H54 (cell line): ENCODE measurements at places on chromosomes 11 and 22.
A peak's percentile ranks its signal among the peaks of the same experiment; 100 is the strongest.

- DNase-seq, result no peak
Measured at GRCh38 chr11:73795925-73796632, 8.4 kb downstream of the MRPL48 start.

DNA sequence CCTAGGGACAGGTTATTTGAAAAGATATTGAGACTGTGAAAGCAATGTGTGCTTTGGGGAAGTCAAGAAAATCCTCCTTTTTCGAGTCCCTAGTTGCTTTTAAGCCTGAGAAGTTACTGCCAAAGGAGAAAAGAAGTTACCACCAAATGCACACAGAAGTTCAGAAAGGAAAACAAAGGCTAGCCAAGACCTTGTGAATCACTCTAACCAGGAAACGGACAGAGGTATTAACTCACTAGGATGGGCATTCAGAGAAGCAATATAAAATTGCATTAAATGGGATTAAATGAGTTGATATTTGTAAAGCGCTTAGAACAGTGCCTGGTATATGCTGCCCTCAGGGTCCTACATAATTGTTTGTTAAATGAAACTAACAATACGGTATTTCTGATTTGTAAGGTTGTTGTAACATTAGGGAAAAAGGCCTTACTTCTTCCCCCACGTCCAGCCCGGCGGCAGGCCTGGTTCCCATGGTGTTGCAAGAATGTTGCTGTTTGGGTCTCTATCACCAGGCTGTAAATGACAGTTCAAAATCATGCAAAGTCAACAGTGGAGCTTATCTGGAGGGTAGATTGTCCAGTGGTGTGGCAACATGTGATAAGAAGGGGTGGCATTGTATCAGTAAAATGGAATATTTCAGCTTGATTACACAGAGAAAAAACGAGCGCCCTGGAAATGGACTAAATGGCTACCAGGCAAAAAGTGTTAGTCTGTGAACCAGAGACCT is 7.1 kb downstream of the TMA7B start:
- no peak for DNase-seq

DNA sequence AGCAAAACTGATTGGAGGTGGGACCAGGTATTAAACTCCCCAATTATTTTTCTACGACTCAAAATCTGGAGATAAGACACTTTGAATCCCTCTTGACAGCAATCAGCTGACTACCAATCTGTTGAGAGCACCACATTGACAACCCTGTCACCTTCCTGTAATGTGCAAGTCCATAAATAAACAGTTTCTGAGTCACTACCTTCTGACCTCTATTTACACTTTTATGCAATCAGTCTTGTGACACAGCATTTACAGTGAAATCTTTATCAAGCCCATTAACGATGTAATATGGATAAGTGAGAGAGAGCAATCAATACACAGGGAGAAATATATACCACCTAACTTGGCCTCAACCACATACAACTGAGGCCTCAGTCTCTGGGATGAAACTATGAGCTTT is 283.7 kb upstream of the ANO5 start:
- DNase-seq, result no peak

- no peak for DNase-seq
Measured at GRCh38 chr22:30314915-30315314, 11.8 kb downstream of the TBC1D10A start.

DNA sequence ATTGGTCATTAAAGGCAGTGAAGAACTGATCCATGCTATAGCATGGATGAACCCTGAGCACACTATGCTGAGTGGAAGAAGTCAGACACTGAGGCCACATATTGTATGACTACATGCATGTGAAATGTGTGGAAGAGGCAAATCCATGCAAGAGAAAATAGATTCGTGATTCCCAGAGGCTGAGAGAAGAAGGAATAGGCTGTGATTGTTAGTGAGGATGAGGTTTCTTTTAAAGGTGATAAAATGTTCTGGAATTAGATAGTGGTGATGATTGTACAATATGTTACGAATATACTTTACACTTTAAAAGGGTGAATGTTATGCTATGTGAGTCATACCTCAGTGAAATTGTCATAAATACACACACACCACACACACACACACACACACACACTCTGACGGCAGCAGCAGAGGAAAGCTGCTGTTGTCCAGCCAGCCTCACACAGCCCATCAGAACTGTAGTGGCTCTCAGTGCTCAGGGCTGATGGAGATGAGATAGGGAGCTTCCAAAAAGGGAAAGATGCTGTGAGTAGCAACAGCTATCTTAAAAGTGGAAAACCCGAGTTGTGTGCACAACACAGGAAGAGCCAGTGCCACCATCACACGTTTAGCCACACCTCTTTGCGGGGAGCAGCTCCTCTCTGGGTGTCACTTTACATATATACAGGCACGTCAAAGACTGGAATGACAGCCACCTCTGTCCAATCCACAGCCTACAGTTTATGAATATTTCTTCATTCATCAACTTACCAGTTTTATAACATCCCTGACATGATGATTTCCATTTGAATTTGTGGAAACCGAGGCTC is 153.0 kb downstream of the SPATA19 start:
- no peak for DNase-seq

- no peak for DNase-seq
Measured at GRCh38 chr22:43377896-43378704, 33.7 kb upstream of the MPPED1 start.

- no peak for DNase-seq
Measured at GRCh38 chr11:28679795-28680468, 571.7 kb downstream of the METTL15 start.

DNA sequence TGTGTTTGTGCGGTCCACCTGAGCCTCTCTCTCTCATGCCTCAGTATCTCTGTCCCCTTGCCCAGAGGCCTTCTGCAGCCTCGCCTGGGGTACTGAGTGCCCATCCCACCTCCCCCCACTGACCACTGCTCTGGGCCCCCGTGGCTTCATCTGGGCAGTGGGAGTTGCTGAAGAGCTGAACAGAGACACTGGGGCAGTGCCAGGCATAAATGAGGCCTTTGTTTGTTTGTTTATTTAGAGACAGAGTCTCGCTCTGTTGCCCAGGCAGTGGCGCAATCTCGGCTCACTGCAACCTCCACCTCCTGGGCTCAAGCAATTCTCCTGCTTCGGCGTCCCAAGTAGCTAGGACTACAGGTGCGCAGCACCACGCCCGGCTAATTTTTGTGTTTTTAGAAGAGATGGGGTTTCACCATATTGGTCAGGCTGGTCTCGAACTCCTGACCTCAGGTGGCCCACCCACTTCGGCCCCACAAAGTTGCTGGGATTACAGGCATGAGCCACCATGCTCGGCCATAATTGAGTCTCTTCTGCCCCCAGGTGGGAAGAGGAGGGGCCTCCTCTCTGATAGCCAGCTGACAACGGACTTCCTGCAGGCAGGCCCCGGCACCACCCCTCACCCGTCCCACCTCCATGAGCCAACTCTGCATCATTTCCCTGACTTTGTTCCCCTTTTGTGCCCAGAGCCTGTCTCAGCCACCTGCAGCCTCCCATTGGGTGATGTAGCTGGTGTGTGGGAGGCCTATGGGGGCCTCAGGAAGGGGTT is 9.3 kb downstream of the CRYBB3 start:
- no peak for DNase-seq

DNA sequence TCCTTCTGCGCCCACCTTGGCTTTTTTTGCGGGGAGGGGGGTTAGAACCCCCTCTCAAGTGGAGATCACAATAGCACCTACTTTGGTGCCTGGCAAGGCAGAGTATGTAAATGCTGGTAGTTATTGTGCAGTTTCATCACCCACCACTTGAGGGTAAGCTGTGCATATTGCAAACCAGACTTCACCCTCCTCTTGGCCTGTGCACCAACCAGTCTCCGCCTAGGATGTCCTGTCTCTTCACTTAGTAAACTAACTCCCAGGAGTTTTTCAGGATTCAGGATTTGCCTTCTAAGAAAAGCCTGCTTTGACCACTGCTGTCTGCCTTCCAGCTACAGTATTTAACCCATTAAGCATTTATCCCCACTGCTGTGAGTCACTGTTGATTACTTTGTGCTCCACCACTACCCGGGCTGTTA is 2.0 kb upstream of the UBXN1 start:
- peak; percentile 78 for DNase-seq

GRCh38 chr11:68935516-68936357 is 32.0 kb downstream of the IGHMBP2 start:
- DNase-seq, result no peak
